ENCODE measurements at places on chromosomes 3 and 15.

DNA sequence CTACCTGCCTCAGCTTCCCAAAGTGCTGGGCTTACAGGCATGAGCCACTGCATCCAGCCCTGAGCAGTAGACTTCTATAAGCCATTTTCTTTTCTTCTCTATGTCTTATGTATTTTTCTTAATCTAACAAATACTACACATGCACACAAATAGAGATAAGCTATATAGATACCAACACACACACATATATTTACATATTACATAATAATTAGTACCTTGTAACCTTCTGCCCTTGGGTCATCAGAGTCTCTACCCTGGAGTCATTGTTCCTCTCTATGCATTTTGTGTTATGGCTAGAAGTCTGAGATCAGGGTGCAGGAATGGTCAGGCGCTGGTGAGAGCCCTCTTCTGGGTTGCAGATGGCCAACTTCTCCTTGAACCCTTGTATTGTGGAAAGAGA is 154.0 kb upstream of the PTPRG start:
- no peak for DNase-seq

- no peak for DNase-seq
Observed at GRCh38 chr3:113615976-113616375, 80.5 kb downstream of the USF3 start.

- DNase-seq = no peak
Observed at GRCh38 chr15:67127331-67127664, 61.9 kb downstream of the SMAD3 start.

- DNase-seq = no peak
Observed at GRCh38 chr3:23396746-23397145, 193.6 kb downstream of the UBE2E2 start.

GRCh38 chr15:63514531-63514943 is 10.1 kb downstream of the USP3 start:
- no peak for DNase-seq

- peak; percentile 50 for DNase-seq
Observed at GRCh38 chr3:50347187-50347813, 1.8 kb upstream of the ZMYND10 start.

DNA sequence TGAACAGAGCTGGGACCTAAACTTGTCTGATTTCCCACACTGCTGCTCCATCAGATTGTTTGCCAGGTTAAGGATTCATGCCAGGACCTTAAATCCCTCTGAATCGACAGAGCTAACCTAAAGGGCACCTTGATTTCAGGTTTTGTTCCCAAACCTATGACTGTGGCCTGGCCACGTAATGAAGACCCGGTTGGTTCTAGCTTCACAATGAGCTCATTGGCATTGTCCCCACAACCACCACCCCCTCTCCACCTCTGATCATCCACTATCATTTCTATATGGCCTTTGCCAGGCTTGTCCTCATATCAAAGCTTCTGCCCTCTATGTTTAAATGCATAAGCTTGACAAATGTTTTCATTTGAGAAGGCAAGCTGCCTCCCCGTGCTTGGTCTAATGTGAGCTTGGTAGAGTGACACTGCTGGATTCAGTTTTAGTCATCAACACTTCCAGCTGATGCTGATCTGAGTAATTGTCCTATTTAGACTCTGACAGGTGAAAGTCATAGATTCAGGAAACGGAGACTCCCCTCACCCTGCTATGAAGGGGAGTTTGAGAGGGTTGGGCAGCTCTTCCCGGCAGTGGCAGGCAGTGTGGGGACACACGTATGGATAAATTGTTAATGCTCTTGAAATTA is 407.1 kb upstream of the CFAP20DC start:
- DNase-seq = no peak

DNA sequence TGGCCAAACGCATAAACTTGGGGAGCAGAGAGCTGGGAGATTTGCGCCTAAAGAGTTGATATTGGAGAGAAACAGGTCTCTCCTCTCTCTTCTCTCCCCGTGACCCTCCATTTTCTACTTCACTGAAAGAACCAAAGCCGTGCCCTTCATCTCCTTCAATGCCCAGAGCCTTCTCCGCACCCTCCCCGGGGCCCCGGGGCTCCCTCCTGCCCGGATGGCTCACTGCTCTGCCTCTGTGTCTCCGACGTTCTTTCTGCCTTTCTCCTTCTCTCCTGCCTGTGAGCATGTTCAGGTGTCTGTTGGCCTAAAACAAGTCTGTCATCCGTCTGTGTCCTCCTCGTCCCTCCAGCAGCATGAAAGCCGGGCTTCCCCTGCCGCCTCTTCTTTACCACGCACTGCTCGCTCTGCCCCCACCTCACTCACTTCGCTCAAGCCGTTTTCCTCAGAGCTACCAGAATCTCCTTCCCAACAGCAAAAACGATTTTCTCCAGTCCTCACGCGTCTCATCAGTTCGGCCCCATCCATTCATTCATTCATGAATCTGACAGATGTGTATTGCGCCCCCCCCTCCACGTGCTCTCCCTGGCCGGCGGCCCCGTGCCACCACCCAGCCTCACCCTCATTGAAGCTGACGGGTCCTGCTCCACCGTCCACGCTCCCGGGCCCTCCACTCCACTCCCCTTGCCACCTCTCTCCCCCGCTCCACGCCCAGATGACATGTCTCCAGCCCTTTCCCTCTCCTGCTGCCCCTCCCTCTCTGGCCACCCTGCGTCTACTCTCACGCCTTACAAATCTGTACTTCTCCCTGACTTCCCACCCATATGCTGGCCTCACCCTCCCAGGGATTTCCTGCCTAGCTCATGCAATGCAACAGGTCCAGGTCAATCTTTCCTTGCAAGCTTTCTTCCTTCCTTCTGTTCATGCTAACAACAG is 10.2 kb downstream of the MUC4 start:
- no peak for DNase-seq

- DNase-seq = no peak
Observed at GRCh38 chr3:11591391-11592282, 52.1 kb downstream of the VGLL4 start.

- no peak for DNase-seq
Observed at GRCh38 chr3:23785882-23786281, 19.9 kb upstream of the UBE2E1 start.

GRCh38 chr3:132596816-132597433 is at the start of gene ACKR4:
TSS of gene ACKR4 (plus strand) at chr3:132597270. CDS start at chr3:132600398, 3,128 bp downstream.
- no peak for DNase-seq

GRCh38 chr3:146970236-146970635 is 365.1 kb upstream of the PLSCR5 start:
- no peak for DNase-seq

GRCh38 chr15:71565631-71566160 is 244.7 kb upstream of the NR2E3 start:
- no peak for DNase-seq

- DNase-seq = no peak
Observed at GRCh38 chr3:63207066-63207590, 71.0 kb upstream of the SYNPR start.

DNA sequence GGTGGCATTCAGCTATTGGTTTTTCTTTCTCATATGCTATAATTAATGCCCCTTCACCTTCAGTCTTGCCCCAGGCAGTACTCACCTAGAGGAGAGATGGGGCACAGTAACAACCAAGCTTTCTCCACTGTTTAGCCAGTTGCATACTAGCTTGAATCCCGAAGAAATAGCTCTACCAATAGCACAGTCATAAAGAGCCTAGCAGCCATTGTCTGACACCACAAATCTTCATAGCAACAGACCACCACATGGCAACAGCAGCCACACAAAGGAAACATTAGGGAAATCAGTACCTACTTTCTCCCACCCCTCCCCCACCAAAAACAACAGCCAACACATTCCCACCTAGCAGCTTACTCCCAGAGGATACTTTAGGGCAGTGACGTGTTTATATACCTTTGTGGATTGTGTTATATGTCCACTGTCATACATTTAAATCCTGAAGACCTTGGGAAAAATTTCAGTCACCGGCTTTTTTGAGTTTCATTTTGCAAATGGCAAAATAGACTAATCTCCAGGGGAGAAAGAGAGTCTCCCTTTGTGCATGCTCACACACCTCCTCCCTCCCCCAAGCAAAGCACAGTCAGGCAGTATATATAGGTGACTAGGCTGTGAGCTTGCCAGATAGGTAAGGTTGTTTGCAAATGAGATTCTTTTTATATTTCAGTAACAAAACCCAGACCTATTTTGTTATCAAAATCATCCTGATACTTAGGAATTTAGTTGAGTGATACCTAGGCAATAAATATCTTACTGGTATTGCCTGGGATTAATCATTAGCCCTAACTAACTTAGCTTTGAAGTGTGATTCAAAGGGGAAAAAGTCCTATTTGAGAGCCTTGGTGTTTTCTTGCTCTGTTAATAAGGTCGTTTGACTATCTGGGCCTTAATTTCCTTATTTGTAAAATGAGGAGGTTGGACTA is 140.6 kb downstream of the RBPMS2 start:
- DNase-seq = no peak

DNA sequence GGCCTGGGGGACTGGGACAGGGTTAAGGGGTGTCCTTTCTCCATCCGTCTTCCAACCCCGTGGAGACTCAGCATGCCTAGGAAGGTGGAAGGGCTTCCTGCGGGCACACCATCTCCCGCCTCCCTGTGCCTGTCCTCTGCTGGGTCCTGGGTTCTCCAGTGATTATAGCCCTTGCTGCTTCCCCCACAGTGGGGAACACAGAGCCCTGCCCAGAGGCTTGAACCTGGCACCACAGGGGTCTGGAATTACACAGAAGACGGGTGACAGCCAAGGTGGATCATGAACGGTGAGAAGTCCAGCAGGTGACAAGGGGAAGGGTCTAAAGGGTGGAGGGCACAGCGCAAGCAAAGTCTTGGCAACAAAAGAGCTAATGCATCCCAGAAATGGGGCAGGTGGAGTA is 6.2 kb upstream of the SEMA3B start:
- DNase-seq = no peak

- DNase-seq = no peak
Observed at GRCh38 chr15:66417736-66418135, 31.0 kb downstream of the MAP2K1 start.

- no peak for DNase-seq
Observed at GRCh38 chr3:122974764-122975162, 52.8 kb downstream of the SEMA5B start.

GRCh38 chr15:55247311-55247710 is 42.3 kb downstream of the RAB27A start:
- no peak for DNase-seq

DNA sequence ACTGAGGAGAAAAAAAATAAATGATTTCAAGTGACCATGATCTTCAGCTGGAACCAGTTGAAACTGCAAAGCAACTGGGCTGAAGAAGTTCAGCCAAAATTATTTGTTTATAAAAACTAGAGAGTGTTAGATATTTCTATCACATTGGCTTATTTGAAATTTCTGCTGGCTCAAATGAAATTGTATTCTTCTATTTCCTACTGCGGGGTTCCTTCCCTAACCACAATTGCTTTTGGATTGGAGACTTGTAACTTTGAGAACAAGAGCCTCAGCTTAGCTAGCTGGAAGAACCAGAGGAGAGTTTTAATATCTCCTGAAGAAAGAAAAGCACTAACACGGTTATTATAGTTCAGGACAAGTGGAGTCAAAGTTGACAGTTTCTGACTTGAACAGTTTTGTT is 31.1 kb downstream of the AGTR1 start:
- DNase-seq = no peak

GRCh38 chr15:41464889-41465580 is 28.6 kb upstream of the ITPKA start:
- DNase-seq = no peak

DNA sequence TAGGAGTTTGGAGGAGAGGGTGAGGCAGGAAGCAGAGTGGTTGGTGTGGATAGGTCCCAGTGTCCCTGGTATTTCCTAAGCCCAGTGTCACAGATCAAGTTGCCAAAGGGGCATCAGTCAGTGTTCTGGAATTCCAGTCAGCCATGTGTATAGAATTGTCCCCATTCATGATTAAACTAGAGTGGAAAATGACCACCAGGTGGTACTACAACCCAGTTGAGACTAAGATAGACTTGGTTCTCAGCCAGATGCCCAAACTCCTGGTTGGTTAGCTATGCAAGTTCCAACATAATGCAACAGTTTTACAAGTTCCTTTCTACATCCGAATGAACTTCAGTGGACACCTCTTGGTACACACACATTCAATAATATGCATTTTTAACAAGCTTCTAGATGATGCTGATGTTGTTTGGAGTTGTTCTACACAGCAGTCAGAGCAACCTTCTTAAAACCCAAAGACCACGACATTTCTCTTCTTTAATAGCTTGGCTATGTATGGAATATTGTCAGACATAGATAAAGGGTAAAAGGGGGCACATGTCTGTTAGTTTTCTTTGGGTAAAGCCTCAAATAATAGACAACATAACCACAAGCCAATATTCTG is 8.4 kb upstream of the ATR start:
- DNase-seq = no peak

GRCh38 chr15:71011503-71012155 is 103.6 kb upstream of the THSD4 start:
- no peak for DNase-seq

DNA sequence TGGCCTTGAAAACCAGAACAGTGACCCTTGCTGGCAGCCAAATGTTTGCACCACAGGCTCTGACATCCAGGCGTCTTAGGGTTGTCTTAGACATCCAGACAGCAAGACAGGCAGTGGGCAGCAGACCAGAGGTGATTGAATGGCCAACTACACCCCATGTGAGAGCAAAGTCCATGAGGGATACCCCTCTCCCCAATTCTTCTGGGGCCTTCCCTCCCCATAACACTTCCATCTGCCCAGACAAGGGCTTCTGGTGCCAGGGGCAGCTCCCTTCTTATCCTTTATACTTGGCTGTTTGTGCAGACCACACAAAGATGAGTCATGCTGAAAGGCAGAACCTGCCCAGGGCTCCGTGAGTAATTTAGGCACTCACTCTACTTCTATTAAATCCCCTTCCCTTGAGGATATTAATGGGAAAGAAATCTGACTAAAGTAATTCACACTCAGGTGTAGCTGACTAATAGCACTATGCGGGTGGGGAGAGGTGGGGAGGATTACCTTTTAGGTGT is 257.9 kb downstream of the UACA start:
- no peak for DNase-seq

DNA sequence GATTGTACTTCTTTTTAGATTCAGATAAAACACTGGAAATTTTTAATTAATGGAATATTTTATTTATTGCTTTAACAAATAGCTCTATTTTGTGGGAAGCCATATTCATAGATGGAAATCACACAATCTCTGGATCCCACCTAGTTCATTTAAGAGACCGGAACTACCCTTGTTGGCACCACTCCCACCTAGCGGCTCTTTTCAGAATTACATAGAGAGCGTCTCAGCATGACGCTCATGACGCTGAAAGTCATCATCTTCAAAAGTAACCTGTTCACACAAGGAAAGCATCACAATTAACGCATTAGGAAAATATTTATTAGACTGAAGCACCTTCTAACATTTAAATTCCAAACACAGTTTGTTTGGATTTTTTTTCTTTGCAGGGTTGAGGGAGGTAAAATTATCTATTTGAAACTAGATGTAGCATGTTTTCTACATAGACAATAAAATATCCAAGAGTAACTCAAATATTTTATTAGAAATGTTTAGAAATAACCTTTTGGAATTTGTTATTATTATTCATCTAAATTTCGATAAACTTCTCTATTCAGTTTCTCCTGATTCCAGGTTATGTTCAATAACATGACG is 214.9 kb upstream of the ARRDC4 start:
- DNase-seq = no peak
